Body of pancreas (tissue), 4 donors: ENCODE measurements at places on chromosomes 11 and 22. TPM values are rescaled to one million over a fixed set of nuclear protein-coding genes. Genes with fewer than 3 reads are reported as not detected.

- DNase-seq: no peak
These were observed 5.1 kb downstream of the SUSD2 start for GRCh38 chr22:24186352-24186740.

GRCh38 chr11:44219830-44220796 lies 89.8 kb downstream of the ALX4 start:
- no peak for DNase-seq

- no peak for DNase-seq
These were observed 10.4 kb downstream of the MPZL3 start for GRCh38 chr11:118241764-118242098.

- DNase-seq: peak; percentile 7
These were observed 10.1 kb upstream of the MRPL23 start for GRCh38 chr11:1936781-1937615.

- DNase-seq: no peak
These were observed 51.0 kb upstream of the PRSS23 start for GRCh38 chr11:86749376-86749775.

DNA sequence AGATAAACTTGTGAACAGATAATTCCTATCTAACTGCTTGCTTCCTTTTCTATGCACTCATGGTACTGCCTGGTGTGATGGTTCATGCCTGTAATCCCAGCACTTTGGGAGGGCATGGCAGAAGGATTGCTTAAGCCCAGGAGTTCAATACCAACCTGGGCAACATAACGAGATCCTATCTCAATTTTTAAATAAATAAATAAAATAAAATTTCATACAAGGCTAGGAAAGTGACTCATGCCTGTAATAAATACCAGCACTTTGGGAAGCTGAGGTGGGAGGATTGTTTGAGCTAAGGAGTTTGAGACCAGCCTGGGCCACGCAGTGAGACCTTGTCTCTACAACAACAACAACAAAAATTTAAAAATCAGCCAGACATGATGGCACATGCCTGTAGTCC lies 166.6 kb downstream of the COMMD9 start:
- DNase-seq: no peak

Gene LPXN
- total RNA-seq: 5.7 TPM

Gene APLP2
- total RNA-seq: 157 TPM

Gene CNIH2
- 3.6 TPM for total RNA-seq

Gene TNNT3
- total RNA-seq: not detected
